ELR (cell line): ENCODE measurements at places on chromosomes 5 and 9.
A peak's percentile ranks its signal among the peaks of the same experiment; 100 is the strongest.

GRCh38 chr9:19373527-19373926, 6.5 kb downstream of the RPS6 start:
- peak; percentile 24 for DNase-seq

- DNase-seq = peak; percentile 92
Measured at GRCh38 chr5:80083101-80083890, 48.1 kb downstream of the THBS4 start.

GRCh38 chr5:132095424-132095972, 21.9 kb downstream of the CSF2 start:
- peak; percentile 34 for DNase-seq

DNA sequence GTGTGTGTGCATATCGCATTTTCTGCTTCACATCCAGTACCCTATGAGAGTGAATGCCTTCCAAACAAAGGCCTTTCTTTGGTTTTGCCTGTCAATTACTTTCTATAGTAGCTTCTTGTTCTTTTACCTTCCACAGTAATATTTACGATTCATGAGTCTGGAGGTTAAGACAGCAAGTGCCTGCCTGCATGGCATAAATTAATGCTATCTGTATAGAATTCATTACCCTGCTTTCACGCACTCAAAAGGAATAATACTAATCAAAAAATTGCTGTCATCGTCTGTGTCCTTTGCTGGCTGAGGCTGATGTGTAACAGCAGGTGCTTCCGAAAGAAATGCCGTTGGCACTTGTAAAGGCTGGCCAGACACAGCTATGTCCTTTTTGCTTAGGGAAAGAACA, 1304.4 kb upstream of the CDH6 start:
- no peak for DNase-seq

GRCh38 chr5:10645146-10645545, 81.3 kb downstream of the ANKRD33B start:
- peak; percentile 28 for DNase-seq
